ENCODE measurements at places on chromosomes 16 and 17.

DNA sequence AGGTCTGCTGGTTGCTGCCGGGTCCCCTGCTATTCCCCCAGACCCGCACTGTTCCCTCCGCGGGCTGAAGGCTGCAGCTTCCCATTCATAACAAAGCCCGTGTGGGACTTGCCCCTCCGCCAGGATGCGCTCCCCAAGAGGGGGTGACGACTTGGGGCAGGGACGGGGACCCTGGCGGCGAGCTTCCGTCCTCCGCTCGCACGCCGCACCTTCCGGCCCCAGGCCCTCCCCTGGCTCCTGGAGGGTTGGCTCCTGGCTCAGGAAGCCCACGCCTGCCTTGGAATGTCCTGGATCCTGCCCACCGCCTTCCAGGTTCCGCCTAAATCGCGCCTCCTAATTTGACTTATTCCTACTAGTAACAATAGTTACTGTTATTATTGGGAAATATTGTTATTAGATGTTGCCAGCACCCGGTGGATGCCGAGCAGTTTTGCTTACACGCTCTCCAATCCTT, 1.1 kb upstream of the TFAP4 start:
- no peak for DNase-seq

- DNase-seq, result no peak
Observed at GRCh38 chr17:45794840-45795239, 10.7 kb downstream of the CRHR1 start.

GRCh38 chr16:7338826-7339225, 6.2 kb downstream of the RBFOX1 start:
- DNase-seq, result no peak

- DNase-seq, result no peak
Observed at GRCh38 chr17:17824119-17824782, 12.5 kb downstream of the SREBF1 start.

- DNase-seq, result no peak
Observed at GRCh38 chr17:48270899-48271298, 159.1 kb downstream of the SKAP1 start.

- no peak for DNase-seq
Observed at GRCh38 chr17:80564545-80564944, 19.9 kb downstream of the RPTOR start.

DNA sequence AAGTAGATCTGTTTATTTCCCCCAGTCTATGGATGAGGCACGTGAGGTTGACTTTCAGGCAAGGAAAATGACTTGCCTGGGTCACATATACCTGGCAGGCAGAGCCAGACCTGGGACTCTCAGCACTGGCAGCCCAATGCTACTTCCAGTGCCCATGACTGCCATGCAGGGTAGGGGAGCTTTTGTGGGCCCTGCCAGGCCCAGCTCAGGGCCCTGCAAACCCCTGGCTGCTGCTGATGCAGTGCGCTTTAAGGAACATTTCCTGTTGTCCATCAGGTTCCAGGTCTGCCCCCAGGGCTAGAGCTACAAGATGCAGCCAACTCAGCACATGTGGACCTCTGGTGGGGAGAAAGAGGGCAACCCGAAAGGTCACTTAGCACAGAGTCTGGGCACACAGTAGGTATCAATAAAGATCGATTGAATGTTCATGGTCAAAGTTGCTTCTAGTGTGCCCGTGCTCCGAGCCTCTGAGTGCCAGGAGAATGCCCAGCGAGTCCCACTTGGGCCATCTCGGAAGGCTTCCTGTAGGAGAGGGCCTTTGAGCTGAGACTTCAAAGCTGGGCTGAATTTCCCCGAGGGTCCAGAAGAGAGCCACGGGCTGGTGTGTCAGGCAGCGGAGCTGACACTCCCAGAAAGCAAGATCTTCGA, 513 bp upstream of the TBX21 start:
- DNase-seq, result no peak

DNA sequence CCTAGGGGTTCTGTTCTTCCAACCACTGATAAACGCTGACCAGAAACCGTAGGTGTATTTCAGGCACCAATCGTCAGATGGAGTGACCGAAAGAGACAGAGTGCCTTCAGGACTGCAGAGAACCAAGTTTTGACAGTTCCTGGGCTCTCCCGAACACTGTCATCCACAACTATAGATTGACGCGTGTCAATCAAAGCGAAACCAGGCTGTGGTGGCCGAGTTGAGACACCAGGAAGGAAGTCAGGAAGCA, 11.9 kb upstream of the AURKB start:
- DNase-seq, result no peak

GRCh38 chr16:88760424-88761142, 24.4 kb downstream of the PIEZO1 start:
- DNase-seq, result no peak

DNA sequence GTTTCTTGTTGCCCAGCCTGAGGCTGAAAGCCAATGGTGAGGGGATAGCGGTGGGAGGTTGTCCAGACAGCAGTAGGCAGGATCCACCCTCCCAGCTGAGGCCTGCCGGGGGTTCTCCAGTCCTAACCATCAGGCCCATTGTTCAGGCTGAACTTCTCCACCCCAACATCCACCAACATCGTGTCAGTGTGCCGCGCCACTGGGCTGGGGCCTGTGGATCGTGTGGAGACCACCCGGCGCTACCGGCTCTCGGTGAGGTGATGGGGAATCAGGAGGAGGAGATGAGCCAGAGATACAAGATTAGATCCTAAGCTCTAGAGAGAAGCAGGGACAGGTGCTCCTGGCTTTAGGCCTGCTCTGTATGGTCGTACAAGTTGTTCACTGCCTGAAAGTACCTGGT, 5.8 kb downstream of the PFAS start:
- DNase-seq, result no peak
